ENCODE measurements at places on chromosomes 12 and 14.

GRCh38 chr12:18296909-18297280, 35.6 kb downstream of the PIK3C2G start:
- no peak for DNase-seq

- DNase-seq = no peak
These were observed 57.0 kb upstream of the PNMA1 start for GRCh38 chr14:73770977-73771847.

GRCh38 chr14:80447392-80447791, 236.1 kb upstream of the DIO2 start:
- no peak for DNase-seq

DNA sequence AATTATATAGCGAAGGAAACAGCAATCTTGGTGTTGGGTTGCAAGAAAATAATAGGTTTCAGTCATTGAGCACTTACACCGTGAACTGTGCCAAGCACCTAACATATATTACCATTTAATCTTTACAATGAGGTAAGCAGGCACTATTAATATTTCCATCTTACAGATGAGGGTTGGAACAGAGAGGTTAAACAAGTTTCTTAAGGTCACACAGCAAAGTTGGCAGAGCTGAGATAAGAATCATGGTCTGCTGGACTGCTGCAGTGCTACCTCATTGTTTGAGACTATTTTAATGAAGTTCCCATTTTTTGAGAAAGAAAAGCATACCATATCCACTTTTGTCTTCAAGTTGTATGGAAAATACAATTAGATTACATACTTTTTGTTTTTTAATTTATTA, 1.7 kb downstream of the ERG28 start:
- DNase-seq = no peak

- DNase-seq = no peak
These were observed 6.3 kb downstream of the ZNF839 start for GRCh38 chr14:102325791-102326345.

- DNase-seq = no peak
These were observed 16.5 kb upstream of the YY1 start for GRCh38 chr14:100222224-100223093.

- DNase-seq = no peak
These were observed 486.7 kb downstream of the APAF1 start for GRCh38 chr12:99131751-99132199.

DNA sequence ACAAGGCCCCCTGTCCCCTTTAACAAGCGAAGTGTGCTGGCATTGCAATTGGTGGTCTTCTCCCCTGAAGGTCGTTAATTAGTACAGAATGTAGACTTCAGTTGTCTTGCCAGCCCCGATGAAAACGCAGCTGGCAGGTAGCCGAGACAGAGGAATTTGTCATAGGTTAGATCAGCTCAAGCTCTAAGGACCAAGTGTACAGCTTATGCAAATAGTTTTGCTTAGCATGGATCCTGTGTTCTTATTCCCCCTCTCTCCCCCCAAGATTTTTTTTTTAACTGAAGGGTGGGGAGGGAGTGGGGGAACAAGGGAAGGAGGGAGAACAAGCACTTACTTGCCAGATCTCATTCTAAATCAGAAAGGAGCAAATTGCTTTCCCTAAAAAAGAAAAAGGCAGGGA, 58.6 kb upstream of the PARP11 start:
- no peak for DNase-seq

GRCh38 chr14:37697489-37698121, 102.2 kb downstream of the TTC6 start:
- DNase-seq = no peak

- DNase-seq = no peak
These were observed 5.5 kb downstream of the IFI27L2 start for GRCh38 chr14:94123868-94124267.

GRCh38 chr12:7108003-7108795, 815 bp downstream of the C1RL start:
- DNase-seq = peak; percentile 86

Data from activated CD4-positive, alpha-beta T cell treated with anti-CD3 and anti-CD28 coated beads, Interleukin-2, Interleukin-4, amounts not matched to agents 100 ng/mL and 50 ng/mL, durations not matched to agents 16 hours and 8 hours (primary cell).